Stimulated activated CD4-positive, alpha-beta T cell treated with anti-CD3 and anti-CD28 coated beads, Interleukin-12 subunit alpha, Interleukin-12 subunit beta, amount 100 ng/mL, for 4 hours (primary cell): ENCODE measurements at places on chromosomes 6 and 20.
A peak's percentile ranks its signal among the peaks of the same experiment; 100 is the strongest.

GRCh38 chr20:45032276-45032675 is 66.0 kb downstream of the STK4 start:
- DNase-seq: no peak

GRCh38 chr6:4402477-4402976 is 267.2 kb upstream of the ECI2 start:
- DNase-seq: no peak

DNA sequence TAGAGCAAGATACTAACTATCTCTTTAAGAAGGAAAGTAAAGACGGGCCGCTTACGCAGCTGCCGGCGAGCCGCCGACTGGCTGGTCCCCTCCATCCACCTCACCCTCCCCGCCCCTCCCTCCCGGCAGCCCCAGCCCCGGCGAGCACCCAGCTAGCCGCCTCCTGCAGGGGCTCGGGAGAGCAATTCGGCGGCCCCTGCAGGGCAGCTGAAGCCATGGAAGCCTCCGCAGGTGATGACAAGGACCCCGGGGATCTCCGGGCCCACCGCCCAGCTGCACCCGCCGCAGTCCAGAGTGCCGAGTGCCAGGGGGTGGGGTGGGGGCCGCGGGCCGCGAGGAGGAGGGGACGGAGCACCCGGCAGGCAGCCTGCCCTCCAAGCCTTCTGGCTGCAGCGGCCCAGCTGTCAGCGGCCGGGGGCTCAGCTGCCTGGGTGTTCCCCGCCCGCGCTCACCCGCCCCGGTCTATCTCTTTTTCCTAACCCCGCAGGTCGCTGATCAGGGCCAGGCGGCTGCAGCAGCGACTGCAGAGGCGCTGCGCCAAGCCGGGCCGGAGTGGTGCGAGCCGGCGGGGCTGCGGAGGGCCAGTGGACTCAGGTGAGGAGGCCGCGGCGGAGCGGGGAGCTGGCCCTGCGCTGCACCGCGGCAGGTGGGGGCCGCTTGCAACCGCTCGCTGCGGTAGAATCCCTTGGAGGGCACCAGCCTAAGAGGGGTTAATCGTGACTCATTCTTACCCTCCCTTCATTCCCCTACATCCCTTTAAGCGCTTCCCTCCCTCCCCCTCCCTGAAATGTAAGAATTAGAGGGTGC is at the start of gene SNPH:
Gene SNPH, plus strand, starts transcription at position 128 of the 807 bp plus-strand sequence. CDS start 29,946 bp downstream, outside the sequence.
- DNase-seq: peak; percentile 69

DNA sequence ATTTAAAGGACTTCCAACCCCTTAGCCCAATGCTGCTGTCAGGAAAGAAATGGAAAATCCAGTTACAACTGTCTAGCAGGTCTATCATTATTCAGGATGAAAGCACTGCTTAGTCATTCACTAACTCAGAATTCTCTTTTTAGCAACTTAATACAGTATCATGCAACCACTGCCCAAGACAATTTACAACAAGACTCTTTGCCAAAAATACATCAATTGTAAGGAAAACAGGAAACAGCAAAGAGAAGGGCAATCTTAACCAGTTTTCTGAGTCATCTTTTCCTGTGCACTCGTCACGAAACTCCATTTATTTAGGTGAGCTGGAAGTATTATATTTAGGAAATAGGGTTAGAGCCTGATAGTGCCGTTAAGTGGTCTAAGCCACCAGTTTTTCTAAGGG is 1197.7 kb upstream of the CITED2 start:
- no peak for DNase-seq

DNA sequence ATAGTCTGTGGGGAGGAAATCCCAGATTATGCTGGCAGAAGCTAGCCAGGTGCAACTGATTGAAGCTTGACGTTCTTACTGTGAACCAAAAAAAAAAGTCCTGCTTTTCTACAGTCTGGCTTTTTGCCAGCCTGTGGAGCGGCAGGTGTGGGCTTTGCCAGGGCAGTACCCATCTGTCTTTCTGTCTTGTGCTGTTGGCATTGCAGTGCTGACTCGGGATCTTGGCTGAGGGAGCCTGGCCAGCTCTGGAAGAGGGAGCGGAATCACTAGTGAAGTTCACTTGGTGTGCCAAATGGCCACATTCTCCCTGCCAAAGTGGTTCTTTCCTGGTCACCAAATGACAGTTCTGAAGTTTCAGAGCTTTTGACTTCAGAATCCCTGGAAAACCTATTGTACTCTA is 5.0 kb downstream of the KIF3B start:
- DNase-seq: no peak

DNA sequence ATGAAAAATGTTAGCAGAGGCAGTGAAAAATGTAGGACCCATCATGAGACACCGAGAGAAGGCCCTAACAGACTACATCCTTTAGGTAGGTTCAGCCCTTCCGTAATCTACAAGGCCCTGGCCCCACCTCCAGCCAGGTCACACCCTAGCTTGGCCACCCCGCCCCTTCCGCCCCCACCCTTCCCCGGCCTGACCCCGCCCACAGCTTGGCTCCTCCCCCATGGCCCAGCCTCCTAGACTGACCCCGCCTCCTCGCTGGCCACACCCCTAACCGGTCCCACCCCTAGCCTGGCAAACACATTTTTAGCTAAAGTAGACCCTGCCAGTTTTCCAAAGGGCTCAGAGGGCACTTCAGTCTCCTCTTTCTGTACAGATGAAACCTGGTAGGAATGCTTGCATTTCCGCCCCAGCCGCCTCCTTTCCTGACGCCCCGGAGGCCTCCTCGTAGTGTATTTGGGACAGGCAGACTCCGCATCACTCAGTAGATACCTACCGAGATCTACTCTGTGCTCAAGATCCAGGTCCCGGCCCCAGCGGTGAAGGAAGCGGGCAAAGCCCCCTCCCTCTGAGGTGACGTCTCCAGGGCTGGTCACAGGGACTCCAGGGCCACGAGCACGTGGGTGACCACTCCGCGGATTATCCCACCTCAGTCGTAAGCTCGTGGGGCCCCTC is 443.5 kb downstream of the PREX1 start:
- DNase-seq: no peak

DNA sequence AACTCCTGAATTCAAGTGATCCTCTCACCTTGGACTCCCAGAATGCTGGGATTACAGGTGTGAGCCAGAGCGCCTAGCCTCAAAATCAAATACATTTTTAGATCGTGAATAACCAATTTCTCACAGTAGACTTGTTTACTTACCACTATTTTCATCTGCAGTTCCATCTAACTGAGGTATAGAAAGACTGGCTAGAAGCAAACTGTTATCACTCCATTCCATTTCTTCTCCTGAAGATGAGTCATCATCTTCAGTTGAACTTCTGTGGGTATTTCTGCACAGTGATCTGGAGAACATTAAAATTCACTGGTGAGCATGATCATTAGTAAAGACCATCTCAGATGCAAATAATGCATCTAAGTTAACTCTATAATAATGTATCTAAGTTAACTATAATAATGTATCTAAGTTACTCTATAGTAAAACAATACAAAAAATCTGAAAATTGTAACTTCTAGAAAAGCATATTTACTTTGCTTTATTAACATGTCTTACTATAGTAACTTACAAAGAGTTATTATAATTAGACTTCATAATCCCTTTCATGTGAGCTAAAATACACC is 105.4 kb downstream of the REV3L start:
- DNase-seq: no peak

- no peak for DNase-seq
Measured at GRCh38 chr20:48832405-48832730, 4.6 kb upstream of the PREX1 start.

GRCh38 chr20:9103955-9104354 is 35.1 kb downstream of the PLCB4 start:
- no peak for DNase-seq

DNA sequence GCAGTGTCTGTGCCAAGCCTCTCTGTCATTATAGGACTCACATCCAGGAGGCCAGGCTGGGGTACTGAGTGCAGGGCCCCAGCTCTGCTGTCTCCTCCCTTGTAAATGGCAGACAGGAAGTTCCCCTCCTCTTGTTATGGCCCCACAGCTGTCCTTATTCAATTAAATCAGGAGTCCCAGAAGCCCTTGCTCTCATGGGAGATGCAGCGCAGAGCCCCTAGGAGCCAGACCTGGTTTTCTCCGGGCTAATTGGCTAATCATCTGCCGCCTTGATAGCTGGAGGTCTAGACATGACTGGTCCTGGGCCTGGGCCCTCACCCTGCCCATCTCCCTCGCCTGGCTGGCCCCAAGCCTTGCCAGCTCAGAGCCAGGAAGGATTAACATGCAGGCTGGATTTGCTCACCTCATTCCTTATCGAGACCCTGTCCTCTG is 172.0 kb downstream of the VEGFA start:
- no peak for DNase-seq

DNA sequence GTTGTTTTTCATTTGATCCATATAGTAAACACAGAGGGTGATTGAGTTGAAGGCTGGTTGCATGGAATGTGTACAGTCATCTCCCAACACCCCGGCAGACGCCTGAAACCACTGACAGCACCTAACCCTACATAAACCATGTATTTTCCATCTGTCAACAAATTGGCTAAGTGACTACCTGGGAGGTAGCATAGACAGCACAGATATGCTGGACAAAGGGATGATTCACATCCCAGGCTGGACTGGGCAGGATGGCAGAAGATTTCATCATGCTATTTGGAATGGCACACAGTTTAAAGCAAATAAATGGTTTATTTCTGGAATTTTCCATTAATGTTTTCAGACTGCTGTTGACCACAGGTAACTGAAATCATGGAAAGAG is 4.4 kb upstream of the VIP start:
- no peak for DNase-seq

GRCh38 chr6:156779206-156780094 is 2.3 kb downstream of the ARID1B start:
- DNase-seq: peak; percentile 60

DNA sequence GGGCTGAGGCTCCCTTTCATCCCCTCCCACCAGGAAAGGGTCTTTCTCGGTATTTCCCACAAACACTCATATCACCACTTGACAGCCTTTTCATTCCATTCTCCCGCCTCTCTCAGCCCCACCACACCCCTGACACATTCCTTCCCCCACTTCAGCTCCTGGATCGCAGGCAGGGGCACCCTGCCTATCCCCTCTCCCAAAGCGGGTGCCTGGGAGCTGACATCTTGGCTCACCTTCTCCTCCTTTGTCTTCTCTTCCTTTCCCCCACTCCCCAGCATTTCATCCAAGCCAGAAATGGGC is 10.2 kb upstream of the VEGFA start:
- DNase-seq: no peak
